ENCODE measurements at places on chromosomes 11 and 22. TPM values are rescaled to one million over a fixed set of nuclear protein-coding genes. Genes with fewer than 3 reads are reported as not detected.

DNA sequence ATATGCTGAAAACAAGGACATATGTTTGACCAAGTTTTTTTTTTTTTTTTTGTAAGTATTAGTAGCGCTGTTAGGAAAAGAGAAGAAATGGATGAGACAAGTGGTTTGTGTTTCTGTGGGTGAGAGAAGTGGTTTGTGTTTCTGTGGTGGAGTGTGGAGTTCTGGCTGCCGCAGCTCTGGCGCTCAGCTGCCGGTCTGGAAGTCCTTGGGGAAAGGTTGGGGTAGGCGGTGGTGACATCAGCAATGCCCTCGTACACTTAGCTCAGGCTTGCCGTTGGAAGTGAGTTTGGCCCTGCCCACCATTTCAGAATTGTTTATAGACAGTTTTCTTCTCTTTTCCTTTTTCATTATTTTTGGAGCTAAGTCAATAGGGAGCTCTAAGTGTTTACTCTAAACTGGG is 116.6 kb downstream of the TBC1D22A start:
- no peak for DNase-seq
- no peak overlapping the region for H3K27ac ChIP-seq
- peaks cover 52% of the 10 kb centered on the region for H3K36me3 ChIP-seq
- no peaks in the 10 kb centered on the region for H3K4me1 ChIP-seq
- H3K4me3 ChIP-seq = no peak overlapping the region
- H3K27me3 ChIP-seq = no peaks in the 10 kb centered on the region

The INS gene
- total RNA-seq = 1.3 TPM

The LGR4 gene
- total RNA-seq = 27.4 TPM

The SYT7 gene
- 3.7 TPM for total RNA-seq

GRCh38 chr11:133621611-133622010 is 89.3 kb upstream of the OPCML start:
- H3K27ac ChIP-seq = no peak overlapping the region
- H3K36me3 ChIP-seq = no peaks in the 10 kb centered on the region
- DNase-seq = no peak
- no peak overlapping the region for H3K4me3 ChIP-seq
- peaks cover 3% of the 10 kb centered on the region for H3K27me3 ChIP-seq

GRCh38 chr22:30045901-30046715 is 34.2 kb upstream of the HORMAD2 start:
- no peak overlapping the region for H3K4me3 ChIP-seq
- H3K27ac ChIP-seq = no peak overlapping the region
- H3K4me1 ChIP-seq = no peaks in the 10 kb centered on the region
- H3K27me3 ChIP-seq = no peaks in the 10 kb centered on the region
- H3K36me3 ChIP-seq = no peaks in the 10 kb centered on the region

DNA sequence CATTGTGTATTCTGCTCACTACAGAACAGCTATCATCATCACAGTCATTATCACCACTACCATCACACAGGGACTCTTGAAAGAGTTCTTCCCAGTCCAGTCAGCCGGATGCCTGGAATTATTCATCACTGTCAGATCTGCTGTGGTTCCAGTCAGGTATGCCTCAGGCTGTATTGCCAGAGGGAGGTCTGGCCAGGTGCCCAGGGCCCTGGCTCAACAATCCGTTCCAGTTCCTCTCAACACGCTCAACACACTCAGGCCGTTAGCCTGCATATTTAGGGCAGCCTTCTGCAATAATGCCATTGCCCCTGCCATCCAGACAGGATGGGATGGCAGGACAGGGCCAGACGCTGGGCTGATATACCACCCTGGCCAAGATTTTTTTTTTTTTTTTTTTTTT is 28.6 kb upstream of the RASL10A start:
- H3K27ac ChIP-seq = no peak overlapping the region
- H3K4me3 ChIP-seq = no peak overlapping the region

DNA sequence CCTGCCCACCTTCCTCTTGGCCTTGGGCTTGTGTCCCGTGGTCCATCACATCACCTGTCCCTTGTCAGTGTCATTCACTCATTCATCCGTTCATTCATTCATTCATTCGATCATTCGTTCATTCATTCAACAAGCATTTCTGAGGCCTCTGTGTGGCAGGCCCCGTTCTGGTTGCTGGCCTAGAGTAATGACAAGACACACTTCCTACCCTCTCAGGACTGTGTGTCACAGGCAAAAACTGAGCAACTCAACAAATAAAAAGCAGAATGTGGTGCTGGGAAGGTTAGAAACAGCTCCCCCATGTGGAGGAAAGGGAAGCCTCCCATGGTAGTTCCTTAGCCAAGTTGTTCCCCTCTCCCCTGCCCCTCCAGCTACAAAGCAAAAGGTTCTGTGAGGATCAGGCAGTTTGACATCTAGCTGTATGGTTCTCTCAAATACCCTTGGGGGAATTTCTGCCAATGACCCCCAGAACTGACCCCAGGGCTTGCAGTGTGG is 1.6 kb upstream of the OMP start:
- H3K4me1 ChIP-seq = no peaks in the 10 kb centered on the region
- no peaks in the 10 kb centered on the region for H3K36me3 ChIP-seq
- no peaks in the 10 kb centered on the region for H3K27me3 ChIP-seq
- no peak overlapping the region for H3K4me3 ChIP-seq
- H3K27ac ChIP-seq = no peak overlapping the region

DNA sequence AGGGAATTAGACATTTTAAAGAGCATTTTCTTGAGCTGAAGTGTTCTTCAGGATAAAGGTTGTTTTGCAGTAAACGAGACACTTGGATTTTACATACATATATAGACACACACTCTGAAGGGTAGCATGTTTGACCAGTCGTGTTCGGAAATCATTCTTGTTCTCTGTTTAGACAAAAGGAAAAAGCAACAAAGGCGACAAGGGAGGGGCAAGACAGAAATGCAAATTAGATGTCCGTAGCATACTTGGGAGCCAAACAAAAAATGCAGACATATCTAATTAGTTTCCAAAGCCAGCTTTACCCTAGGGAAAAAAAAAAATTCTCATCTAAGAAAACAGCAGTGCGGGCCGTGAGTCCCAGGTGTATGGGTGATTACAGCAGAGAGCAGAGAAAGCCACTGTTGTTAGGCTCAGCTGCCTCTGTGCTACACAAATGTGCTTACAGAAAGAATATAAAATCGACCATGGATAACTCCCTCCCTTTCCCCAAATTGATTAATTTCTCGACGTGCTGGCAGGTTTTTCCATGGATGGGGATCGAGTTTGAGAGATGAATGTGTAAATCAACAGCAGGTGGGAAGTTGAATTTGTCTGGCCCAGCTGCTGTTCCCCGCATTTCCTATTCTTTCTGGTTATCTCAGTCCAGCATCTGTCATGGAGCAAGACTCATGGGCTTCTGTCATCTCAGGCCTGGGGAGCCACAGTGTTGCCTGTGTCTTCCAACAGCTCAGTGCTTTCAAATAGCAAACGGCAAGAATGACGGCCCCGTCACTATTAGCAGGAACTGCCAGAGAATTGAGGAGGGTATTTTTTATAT is 176.5 kb upstream of the TTC12 start:
- H3K27me3 ChIP-seq = peaks cover 5% of the 10 kb centered on the region
- no peak for DNase-seq
- H3K4me3 ChIP-seq = no peak overlapping the region
- no peak overlapping the region for H3K27ac ChIP-seq

DNA sequence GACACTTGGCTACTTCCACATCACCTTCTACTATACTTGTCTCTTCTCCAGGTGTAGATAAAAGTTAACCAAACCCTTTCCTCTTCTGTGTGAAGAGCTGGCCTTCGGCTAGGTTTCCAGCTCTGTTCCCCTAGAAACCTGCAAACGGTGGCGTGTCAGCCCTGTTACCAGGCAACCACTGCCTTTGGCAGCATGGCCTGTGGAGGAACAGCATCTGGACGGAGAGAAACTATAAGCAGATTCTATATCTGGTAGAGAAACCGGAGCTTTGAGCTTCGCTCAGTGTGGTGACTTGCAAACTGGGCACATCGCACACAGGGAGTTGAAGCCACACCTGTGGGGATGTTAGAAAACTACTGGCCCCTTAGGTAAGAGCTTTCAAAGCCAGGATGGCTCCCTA is 35.9 kb downstream of the ARAP1 start:
- H3K4me1 ChIP-seq = peaks cover 98% of the 10 kb centered on the region
- H3K36me3 ChIP-seq = no peaks in the 10 kb centered on the region
- H3K27ac ChIP-seq = no peak overlapping the region

DNA sequence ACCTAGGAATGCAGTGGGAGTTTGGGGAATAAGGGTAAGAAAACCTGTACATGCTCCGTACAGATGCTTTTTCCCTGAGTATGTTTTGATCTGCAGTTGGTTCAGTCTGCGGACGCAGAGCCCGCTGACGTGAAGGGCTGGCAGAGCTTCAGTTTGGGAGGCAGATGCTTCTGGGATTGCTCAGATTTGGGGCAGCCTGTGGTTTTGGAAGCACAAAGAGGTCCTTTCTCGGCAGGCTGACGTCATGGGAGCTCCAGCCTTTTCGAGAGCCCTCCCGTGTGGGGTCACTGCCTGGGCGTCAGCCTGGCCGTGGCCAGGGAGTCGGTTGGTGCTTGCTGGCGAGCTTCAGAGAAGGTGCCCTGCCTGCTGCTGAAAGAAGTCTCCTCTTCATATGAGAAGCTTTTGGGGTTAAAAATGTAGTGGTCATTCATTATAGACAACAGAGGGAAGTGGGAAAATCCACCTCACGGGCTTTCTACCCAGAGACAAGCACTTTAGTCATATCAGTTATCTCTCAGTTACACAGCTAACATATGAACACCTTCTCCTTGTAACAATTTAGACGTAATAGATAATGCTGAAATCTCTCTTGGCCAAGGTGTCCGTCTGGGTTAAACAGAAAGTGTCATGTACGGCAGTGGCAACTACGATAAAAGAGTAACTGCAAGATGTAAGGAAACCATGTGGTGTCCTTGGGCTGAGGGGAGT is 26.8 kb downstream of the TPCN2 start:
- H3K27me3 ChIP-seq = no peaks in the 10 kb centered on the region
- no peak overlapping the region for H3K4me3 ChIP-seq
- DNase-seq = no peak
- no peak overlapping the region for H3K27ac ChIP-seq

DNA sequence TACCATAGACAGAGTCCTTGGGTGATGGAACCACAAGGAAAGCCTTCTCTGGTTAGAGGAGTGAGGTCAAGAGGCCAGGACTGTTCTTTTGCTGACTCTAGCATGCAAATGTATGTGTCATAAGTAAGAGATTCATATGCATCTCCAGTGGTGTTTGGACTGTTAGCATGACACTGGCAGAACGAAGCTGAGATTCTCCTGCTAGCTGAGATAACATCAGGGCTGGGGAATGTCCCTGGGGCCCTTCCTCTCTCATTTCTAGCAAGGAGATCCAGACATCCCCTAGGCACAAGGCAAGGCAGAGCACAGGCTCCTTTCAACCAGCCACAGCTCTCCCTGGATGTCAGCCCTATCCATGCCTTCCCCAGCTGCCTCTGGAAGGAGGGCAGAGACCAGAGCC is 711.3 kb downstream of the OPCML start:
- no peaks in the 10 kb centered on the region for H3K27me3 ChIP-seq
- DNase-seq = no peak
- no peak overlapping the region for H3K27ac ChIP-seq
- H3K4me3 ChIP-seq = no peak overlapping the region
- H3K36me3 ChIP-seq = no peaks in the 10 kb centered on the region

DNA sequence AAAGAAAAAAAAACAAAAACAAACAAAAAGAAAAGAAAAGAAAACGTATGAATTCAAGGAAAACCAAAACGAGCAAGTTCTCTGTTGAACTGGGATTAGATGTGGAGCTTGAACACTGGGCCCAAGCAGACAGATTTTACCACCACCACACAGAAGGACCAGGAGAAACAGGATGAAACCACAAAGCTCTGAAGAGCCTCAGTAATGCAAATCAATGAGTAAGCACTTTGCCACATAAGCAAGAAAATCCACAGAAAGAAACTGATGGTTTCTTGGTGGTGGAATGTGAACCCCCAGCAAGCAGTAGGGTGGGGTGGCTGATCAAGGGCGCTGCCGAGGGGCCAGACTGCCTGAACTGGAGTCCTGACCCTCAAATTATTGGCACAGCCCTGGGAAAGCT is 50.9 kb upstream of the NFRKB start:
- DNase-seq = no peak
- no peak overlapping the region for H3K27ac ChIP-seq
- no peak overlapping the region for H3K4me3 ChIP-seq
- H3K36me3 ChIP-seq = peaks cover 59% of the 10 kb centered on the region
- peaks cover 16% of the 10 kb centered on the region for H3K4me1 ChIP-seq
- H3K27me3 ChIP-seq = no peaks in the 10 kb centered on the region

Measured in spleen (tissue), 13 donors.